ENCODE measurements at places on chromosomes 6 and 20.

DNA sequence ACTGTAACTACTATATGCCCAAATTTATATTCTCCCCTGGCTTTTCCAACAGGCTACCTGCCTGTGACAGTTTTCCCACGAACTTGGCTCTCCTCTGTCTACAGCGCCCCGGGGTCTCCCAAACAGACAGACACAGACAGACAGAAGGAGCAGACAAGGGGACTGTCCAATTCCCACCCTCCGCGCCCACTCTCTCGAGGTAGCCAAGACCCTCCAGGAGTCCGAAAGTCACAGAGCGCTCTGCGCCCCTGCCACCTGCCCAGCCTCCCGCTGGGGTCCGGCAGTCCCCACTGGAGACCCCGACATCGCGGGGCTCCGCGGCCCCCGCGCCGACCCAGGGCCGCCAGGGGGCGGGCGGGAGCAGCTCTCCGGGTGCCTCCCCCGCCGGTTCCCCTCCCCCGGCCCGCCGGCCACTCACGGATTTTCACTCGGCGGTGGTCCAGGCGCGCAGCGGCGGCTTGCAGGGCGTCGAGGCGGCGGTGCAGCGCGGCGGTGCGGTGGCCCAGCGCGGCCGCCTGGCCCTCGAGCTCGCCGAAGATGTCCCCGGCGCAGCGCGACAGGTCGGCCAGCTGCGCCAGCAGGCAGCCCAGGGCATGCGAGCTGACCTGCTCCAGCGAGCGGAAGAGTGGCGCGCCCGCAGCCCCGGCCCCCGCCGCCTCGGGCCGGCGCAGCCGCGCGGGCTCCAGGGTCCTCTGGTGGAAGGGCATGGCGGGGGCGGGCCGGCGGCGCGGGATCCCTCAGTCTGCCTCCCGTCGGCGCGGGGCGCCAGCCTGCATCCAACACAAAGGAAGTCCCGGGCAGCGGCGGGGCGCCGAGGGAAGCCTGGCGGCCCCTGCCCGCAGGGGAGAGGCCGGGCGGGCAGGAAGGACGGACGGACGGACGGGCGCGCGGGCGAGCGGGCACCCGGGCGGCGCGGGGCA lies 81.3 kb upstream of the CCDC28A start:
- peak; percentile 50 for DNase-seq

- DNase-seq = no peak
These were observed 4.3 kb downstream of the BPIFB4 start for GRCh38 chr20:33083544-33084340.

- no peak for DNase-seq
These were observed 415.1 kb downstream of the PLCB1 start for GRCh38 chr20:8547035-8547650.

GRCh38 chr6:33850869-33851541 lies 47.2 kb upstream of the MLN start:
- no peak for DNase-seq

DNA sequence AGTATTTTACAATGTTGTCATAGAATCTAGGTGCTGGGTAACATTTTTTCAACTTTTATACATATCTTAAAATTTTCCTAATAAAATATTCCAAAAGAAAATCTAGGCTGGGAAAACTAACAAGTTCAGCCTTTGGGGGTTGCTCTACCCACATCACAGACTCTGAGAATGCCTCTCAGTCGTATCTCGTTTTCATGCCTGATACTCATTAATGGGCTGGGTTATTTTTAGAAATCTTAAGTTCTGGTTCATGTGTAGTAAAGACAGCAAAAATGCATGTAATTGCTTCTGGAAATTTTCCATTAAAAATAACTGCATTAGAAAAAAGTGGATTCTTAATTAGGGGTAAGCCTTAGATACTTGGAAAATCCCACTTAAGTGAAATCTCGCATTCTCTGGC lies 149.3 kb downstream of the SLC24A3 start:
- no peak for DNase-seq

GRCh38 chr20:19692100-19692499 lies 66.0 kb upstream of the RIN2 start:
- DNase-seq = peak; percentile 36
